ENCODE measurements at places on chromosomes 6 and 20. TPM values are rescaled to one million over a fixed set of nuclear protein-coding genes. Genes with fewer than 3 reads are reported as not detected.

BMP7 gene
- not detected for polyA plus RNA-seq

DNA sequence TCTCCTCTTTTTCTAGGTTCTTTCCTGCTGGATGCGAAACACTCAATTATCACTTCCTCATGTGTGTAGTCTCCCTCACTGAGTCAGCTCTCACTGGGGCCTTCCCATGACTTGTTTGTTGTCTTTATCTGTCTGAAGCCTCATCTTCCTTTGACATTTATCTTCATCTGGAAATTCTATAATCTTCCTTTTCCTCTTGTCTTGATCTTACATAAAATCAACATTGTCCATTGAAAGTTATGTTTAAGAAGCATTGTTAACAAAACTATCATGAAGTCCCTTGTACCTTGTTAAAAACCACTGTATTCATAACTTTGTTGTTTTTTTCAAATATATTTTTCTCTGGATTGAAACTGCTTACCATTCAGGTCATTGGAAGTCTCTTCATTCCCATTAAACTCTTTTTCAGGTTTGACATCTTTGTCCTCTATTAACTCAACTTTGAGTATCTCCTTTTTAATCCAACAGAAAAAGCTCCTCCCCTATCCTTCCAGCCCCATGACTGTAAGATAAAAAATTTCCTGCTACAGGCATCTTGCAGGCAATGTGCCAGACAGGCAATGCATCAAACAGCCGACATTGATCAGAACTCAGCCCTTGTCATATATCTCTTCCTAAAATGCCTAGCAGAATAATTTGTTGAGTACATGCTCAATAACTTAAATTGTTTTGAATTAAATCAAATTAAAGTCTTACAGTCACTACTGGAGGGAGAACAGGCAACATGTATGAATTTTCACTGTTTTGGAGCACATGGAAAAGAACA, 34.8 kb downstream of the MYLIP start:
- DNase-seq = no peak

- DNase-seq = no peak
Observed at GRCh38 chr6:134235937-134236751, 81.8 kb downstream of the SGK1 start.

GRCh38 chr20:36850759-36851158, 25.2 kb upstream of the TLDC2 start:
- no peak for DNase-seq

HRH3 gene
- not detected for polyA plus RNA-seq

DNA sequence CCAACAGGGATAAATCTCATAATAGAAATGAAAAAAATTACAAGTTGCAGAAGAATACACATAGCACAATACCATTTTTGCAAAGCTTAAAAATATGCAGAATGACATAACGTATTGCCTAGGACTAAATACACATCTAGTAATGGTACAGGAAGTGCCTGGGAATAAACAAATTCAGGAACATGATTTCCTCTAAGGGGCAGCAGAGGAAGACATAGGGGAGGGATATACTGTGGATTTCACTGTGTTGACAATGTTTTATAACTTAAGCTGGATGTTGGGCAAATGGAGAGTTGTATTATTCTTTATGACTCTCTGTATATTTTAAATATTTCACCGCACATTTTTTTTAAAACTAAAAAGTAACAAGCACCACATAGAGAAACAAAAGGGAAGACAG, 5.6 kb upstream of the GLO1 start:
- no peak for DNase-seq

GRCh38 chr6:6998194-6998569, 109.6 kb upstream of the RREB1 start:
- DNase-seq = no peak

DNA sequence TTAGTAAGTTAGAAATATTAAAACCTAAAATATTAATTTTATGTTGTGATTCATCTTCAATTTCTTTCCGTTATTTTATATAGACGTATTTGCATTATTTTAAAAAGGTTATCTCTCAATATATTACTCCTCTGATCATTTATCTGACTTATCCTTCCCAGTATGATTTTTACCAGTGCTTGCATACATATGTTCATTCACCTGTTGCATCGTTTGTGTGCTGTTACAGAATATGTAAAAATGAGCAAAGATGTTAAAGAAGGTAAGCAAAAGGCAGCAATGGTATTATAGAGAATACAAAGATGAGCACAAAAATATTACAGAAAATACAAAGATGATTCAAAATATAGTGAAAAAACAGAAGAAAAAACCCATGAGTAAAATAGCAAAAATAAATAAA, 48.9 kb downstream of the SYCP2 start:
- DNase-seq = no peak

DNA sequence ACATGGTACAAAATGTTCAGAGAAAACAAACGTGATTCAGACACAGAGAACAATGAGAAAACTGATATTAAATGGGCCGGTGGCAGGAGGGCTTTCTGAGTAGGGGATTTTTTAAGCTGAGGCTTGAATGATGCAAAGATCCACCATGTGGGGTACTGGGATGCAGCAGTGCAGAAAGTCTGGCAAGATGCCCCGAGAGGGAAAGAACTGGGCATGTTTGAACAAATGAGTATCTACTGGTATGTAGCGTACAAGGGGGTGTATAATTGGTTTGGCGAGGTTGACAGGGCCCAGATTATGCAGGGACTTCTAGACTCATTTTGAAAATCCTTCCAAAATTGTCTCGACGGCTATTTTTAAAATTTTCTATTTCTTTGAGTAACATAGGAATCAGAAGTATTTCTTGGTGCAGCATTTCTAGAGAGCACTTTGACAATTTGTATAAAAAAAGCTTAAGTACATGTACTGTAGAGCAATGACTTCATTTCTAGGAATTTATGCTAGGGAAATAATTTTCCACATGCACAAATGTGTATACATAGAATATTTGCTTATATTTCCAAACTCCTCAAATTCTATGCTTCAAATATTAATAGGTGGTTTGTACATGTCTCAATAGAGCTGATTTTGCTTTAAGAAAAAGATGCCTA, 119.6 kb upstream of the DOK5 start:
- no peak for DNase-seq

DNA sequence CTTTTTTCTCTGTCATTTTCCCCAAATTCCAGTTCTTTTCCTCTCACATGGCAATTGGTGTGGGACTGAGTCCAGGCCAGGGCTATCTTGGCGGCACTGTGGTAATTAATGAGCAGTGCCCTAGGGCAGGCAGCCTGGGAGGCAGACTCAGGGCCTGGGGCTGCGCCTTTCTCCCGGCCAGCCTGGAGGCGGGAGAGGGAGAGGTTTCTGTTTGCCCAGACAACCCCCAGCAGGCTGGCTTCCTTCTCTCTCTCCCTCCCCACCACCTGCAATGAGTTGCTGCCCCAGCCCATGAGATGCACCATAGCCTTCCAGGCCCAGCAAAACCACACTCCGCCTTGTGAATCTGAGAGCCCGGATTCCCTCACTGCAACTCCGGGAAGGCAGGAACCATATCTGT, 15.1 kb upstream of the CCDC167 start:
- DNase-seq = no peak

GRCh38 chr6:107668743-107669474, 155.2 kb downstream of the SCML4 start:
- DNase-seq = no peak

DNA sequence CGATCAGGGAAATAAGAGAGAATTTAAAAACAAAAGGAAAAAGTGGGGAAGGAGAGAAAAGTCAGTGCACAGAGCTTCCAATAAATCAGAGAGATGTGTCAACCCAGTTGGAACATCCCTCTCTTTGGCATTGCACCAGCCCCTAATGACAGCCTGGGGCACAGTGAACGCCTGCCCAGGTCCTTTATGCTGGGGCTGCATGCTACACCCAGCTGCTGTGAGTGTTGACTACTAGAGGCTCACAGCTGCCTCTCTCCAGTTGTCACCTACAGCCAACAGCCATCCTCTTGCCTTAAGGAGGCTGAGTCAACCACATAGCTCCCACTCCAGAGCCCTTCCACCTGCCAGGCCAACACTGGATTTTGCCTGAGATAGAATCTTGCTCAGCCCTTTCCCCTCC, 19.0 kb downstream of the OR2H2 start:
- DNase-seq = no peak

DNA sequence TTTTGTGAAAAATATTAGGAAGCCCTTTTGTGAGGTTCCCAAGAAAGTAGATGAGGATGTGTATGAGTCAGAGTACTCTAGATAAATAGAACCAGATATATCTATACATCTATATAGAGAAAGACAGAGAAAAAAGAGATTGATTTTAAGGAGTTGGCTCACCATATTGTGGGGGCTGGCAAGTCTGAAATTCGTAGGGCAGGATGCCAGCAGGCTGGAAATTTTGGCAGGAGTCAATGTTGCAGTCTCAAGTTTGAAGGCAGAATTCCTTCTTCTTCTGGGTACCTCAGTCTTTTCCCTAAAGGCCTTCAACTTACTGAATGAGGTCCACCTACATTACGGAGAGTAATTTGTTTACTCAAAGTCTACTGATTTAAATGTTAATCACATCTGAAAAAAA, 65.3 kb upstream of the SAMD3 start:
- no peak for DNase-seq

DNA sequence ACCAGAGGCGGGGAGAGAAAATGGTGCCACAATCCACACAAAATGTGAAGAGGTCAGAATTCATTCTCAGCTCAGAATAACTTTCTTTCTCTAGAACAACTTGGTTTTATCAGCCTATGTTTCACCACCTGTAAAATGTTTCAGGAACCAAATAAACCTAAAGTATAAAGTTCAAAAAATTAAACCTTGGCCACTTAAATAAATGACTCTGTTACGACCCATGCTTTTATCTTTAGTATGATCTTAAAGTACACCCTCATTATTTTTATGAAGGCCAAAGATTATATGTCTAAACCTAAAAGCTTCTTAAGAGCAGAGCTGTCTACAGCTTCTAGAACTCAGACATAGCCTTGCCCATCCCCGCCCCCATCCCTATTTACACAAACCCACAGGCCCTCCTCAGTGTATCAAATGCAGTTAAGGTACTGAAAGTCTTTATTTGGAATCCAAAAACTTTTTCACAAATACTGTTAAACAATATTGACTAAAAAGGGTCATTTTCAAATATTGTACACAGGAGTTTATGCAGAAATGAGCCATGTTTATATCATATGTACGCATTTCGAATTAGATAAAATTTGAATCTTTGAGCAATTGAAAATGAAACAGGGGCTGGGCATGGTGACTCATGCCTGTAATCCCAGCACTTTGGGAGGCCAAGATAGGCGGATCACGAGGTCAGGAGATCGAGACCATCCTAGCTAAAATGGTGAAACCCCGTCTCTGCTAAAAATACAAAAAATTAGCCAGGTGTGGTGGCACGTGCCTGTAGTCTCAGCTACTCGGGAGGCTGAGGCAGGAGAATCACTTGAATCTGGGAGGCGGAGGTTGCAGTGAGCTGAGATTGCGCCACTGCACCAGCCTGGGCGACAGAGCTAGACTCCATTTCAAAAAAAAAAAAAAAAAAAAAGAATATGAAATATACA, 5.7 kb upstream of the NHSL1 start:
- DNase-seq = no peak

- DNase-seq = no peak
Observed at GRCh38 chr20:8094415-8094818, 37.6 kb upstream of the PLCB1 start.

DNA sequence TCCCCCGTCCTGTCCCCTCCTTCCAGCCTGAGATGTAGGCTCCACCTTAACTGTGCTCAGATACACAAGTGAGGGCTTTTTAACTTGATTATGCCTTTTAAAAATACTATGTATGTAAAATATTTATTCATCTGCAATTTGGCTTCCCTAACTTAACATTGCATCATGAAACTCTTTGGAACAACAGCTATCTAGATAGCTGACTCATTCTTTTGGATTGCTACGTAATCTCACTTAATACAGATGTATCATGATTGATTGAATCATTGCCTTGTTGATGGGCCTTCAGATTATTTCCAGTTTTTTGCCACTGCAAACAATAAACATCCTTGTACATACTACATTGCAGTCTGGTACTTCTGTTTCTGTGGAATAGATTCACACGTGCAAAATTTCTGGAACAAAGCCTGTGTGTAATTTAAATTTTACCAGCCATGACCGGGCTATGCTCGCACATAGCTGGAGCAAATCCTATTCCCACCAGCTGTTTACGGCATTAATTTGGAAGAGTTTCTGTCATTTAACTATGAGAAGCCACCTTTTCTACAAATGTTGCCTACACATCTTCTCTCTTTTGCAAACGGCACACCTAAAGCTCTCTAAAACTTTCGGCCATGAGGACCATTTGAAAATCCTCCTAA, 6.5 kb downstream of the PRND start:
- no peak for DNase-seq

SLC52A3 gene
- 0.09 TPM for polyA plus RNA-seq

SLC13A3 gene
- not detected for polyA plus RNA-seq

All from naive thymus-derived CD8-positive, alpha-beta T cell (primary cell).